ENCODE measurements at places on chromosomes 4 and X.

- peak; percentile 9 for DNase-seq
Observed at GRCh38 chr4:137610960-137611359, 78.7 kb upstream of the PCDH18 start.

- DNase-seq = no peak
Observed at GRCh38 chr4:143344774-143345173, 8.1 kb downstream of the GAB1 start.

DNA sequence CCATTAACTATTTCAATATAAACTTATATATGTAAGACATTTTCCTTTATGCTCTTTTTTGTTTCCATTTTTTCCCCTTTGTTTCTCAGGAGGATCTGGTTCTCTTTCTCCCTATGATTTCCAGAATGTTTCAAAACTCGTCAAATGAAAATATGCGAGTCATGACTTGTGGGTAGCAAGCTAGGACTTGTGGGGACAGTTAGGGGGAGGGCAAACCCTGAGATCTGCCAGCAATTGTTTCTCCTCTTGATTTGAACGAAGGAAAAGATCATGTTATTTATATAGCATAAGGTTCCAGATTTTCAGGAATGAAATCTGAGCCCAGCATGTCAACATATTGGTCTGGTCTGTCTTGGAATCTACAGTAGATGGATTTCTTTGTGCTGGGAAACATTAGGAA is 28.9 kb upstream of the GPC4 start:
- no peak for DNase-seq

- DNase-seq = no peak
Observed at GRCh38 chr4:185222598-185222997, 13.2 kb downstream of the SNX25 start.

DNA sequence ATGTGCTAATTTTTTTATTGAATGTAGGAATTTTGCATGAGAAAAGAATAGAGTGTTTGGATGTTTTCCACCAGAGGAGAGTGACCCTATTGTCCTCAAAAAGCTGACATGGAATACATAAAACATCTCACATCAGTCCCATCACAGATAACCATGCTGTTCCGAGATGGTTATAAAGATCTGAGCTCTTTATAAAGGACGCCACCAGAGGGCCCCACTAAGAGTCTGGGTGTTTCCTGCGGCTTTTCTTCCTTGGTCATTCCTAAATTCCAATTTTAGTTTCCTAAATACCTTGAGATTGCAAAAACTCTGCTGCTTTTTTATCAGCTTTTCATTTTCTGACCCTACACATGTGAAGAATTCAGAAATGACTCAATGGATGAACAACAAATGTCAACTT is 504.5 kb upstream of the FRG1 start:
- DNase-seq = no peak

DNA sequence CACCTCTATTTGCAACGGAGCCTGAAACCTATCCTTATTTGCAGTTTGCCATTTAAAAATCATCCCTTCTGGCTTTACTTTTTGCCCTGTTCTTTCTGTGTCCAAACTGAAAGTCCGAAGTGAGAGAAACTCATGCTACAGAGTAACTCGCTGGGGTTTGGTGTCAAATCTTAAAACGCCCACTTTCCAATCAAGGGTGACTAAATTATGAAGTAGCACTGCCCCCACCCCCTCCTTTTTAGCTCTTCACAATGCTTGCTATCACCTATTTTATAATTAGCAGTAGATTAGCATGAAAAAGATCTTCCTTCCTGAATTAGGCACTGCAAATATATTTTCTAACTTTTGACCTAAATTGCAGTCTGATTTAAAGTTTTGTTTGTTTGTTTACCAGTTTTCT is 52.5 kb downstream of the VGLL1 start:
- DNase-seq = no peak

DNA sequence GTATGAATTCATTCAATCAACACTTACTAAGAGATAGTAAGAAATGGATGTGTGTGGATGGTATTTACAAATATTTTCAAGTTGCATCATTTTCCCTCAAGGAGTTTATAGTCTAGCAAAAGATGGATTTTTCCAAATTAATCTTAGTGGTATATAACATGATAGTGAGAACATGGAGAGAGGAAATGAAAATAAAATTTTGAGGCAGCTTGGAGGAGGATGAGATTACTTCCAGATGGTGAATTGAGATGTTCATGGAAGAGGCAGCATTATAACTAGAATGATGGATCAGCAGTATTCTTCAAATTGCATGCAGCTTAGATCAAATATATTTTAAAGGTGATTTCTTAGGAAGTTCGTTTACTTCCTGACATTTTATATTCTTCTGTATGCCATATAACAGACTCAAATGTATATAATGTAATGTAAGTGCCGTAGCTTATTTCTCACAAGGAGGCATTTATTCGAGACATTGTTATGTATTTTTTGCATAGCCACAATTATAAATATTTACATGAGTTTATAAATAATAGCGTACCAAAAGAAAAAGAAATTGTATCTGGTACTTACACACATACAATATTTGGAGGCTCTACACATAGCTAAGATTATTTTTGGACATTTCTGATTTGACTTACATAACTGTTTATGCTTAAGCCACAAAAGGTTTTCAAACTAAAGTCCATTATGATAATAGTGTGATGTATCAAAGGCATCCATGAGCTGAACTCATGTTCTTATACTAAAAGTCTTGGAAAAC is 439.4 kb downstream of the SPRY1 start:
- DNase-seq = no peak
